ENCODE measurements at places on chromosomes 12 and 14.

- DNase-seq, result no peak
Observed at GRCh38 chr12:47084172-47084571, 4.4 kb upstream of the AMIGO2 start.

GRCh38 chr14:41404126-41404525 is 202.6 kb upstream of the LRFN5 start:
- DNase-seq, result no peak

GRCh38 chr14:68643673-68644072 is 149.2 kb downstream of the ZFP36L1 start:
- no peak for DNase-seq

GRCh38 chr12:109656743-109657142 is 56.9 kb upstream of the FAM222A start:
- DNase-seq, result no peak

DNA sequence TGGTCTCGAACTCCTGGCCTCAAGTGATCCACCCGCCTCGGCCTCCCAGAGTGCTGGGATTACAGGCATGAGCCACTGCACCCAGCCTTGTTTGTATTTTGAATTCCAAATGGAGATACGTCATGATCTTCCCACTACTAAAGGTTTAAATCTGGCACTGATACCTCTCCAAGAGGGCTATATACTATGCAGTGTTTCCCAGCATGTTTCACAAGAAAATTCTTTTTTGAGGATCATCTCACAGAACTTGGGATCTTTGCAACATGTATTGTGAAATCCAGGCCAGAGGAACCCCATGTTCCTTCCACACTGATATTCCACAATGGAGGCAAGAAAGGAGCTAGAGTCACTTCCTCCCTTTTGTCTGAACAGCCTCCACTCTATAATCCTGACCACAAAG is 112.7 kb downstream of the NT5DC3 start:
- no peak for DNase-seq

DNA sequence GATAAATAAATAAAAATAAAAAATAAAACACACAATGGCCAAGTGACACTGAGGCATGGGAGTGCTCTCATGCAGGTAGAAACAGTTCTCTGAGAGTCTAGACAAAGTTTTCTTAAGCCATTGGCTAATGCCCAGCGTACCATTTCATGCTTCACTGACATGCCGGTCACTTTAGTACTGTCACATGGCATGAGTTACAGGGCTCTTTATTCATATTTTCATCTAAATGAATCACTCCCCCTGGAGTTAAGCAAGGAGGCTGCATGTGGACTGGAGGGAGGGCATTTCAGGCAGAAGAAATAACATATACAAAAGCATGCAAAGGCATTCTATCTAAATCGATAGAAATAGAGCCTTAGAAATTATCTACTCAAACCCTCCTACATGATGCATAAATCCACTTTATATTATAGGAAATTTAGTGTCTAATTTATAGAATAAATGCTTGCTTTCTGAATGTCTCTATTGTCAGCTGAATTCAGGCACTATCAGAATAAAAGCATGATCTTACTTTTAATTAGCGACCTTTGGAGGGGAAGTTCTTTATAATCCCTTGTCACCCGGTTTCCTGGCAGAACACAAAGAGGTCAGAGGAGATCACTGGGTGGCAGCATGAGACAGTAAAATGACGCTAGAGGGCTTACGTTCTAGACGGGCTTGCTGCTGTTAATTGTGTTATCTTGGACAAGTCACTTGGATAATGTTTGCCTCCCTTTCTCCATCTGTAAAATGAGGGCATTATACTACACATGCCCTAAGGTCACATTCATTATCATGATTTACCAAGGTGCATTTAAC is 17.5 kb downstream of the DYRK4 start:
- DNase-seq, result peak; percentile 10

GRCh38 chr14:68216079-68216478 is 396.5 kb downstream of the RAD51B start:
- DNase-seq, result no peak

DNA sequence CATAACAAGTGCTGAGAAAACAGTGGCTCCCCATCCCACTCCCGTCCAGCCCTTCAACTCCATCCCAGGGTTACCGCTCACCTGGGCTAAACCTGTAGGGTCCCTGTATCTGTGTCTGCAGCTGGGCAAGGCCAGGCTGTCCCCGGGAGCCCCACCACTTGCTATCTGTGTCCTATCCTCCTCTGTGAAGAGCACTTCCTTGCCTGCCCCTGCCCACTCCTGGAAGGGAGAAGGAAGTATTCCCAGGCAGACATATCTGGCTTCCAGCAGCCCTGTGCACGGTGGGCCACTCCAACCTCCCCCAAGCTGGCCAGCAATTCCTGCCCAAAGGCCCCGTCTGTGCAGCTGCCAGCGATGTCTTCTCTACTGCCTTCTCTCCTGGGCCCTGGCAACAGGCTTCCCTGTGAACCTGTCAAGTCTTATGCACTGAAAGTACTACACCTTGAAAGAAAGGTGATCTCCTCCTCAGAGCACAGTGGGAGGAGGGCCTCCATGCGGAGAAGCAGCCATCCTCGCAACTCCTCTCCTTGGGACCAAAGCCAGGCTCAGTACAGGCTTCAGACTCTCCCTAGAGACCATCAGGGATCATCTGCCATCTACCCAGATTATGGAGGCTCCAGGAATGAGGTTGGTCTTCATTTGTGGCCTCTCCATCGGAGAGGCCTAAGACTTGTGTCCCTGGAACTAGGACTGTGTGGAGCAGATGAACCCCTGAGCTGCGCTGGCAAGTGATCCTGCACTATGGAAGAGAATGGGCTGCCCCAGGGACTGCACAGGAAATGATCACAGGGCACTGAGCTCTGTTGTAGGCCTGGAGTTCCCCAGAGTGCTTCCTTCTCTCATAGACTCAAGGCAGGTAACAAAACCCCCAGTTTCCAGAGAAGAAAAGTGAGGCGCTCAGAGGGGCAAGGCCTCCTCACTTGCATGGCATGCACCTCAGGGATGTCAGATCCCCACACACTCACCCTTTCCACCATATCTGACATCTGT is 663.6 kb downstream of the BCL11B start:
- DNase-seq, result no peak

GRCh38 chr14:64971943-64972791 is at the start of gene RAB15:
TSS of gene RAB15 (minus strand) at chr14:64972336. CDS start at chr14:64972076, 260 bp downstream.
- peak; percentile 42 for DNase-seq

DNA sequence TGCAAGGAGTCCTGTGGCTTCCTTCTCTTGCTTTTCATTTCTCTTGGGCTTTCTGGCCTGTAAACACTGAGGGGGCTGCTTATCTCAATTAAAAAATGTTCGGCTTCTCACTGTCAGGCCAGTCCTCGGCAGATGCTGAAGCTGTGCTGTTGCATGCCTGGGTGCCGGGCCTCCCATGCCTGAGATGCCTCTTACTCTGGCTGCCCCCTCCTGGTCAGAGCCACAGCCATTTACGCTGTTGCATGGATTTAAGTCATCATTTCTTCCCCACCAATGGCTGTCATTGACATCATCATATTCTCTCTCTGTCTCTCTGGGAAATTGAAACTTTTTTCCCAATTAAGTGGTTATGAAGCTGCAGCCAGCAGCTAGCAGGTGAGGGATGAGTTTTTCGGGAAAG is 53.7 kb downstream of the FOXN4 start:
- no peak for DNase-seq

GRCh38 chr14:64465191-64465822 is at the start of gene AKAP5:
TSS of gene AKAP5 (plus strand) at chr14:64465499. CDS start at chr14:64468395, 2,896 bp downstream.
- DNase-seq, result peak; percentile 47

DNA sequence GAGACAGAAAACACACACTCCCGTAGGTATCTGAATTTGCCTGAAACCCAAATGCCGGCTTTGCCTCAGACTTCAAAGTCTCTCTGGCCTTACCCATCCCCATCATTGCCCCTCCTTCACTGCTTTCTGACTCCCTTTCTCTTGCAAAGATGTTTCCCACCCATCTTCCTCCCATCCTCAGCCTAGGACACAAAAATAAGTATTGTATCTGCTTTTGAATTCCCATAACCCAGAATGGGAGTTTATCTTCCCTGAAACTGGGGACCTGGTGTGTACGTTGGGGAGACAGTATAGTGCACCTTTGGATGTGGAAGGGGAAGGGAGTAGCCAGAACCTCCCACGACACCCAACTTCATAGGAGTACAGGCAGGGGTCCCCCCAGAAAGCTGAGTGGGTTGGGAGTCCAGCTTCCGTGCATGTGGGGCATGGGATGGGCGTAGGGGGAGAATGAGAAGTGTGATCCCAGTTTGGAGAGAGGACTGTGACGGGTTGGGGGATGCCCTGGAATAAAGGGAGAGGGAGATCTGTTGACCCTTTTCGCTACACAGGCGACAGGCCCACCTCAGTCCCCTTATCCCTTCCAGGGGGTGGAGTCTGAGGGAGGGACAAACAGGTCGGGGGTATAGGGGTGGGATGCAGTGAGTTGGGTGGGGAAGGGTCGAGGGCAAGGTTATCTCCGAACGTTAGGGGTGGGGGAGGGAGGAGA is 488 bp upstream of the KIF5A start:
- no peak for DNase-seq

GRCh38 chr12:3532931-3533702 is 42.1 kb downstream of the PRMT8 start:
- no peak for DNase-seq

DNA sequence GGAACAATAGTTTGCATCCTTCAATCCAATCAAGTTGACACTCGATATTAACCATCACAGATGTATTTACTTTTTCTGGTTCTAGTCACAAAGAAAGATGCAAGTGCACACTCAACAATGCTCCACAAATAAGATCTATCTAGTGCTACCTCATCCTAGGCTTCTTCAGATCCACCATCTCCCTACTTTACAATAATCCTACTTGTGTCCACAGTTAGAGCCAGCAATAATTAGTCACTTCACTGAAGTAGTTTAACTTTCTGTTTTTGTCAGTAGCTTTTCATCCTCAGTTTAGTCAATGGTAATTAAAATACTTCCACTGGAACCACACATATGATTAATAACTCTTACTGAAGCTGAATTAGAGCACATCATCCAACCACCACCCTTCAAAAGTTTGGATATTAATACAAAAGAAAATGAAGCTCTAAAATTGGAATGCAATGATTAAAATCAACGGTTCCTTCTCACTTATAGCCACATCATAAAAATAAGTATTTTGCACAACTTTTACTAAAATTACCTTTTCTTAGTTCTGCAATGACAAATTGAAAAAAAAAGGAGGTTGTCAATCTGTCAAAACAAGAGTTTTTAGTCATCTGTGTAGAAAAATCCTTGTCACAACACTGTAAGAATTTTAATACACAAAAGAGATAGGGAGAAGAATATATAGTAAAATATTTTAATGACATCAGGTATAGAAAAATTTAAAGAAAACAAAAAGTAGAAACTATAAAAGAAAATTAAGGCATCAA is 28.2 kb upstream of the SNRPF start:
- DNase-seq, result no peak

DNA sequence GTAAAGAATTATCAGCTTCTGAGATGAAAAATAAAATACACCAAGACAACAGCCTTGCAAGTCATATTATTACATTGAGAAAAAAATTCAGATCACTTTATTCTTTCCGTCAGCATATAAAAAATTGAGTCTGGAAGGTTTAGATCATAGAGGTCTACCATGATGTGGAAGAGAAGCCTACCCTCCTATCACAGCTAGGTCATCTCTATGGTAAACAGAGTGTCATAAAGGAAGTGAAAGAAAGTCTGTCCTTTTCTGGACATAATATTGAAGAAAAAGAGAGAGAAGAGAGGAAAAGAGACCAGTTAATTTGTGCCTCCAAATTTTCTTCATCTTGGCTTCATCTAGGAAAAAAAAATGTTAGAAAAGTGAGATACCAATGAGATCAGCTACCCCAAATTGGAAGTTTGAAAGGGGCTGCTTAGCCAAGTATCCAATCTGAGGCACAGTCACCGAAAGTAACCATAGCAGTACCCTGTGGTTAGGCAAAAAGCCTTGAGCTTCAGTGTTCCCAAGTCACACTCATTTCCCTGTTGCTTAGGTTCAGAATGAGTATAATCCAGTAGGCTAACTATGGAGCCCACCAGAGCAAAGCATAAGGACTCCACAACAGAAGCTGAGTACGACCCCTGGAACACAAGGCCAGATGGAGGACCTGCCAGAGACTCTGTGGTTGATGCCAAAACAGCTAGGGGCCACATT is 38.1 kb downstream of the DUSP6 start:
- no peak for DNase-seq

- no peak for DNase-seq
Observed at GRCh38 chr12:94841177-94841576, 162.3 kb downstream of the NDUFA12 start.

GRCh38 chr12:16454481-16454880 is 107.0 kb downstream of the MGST1 start:
- DNase-seq, result no peak

DNA sequence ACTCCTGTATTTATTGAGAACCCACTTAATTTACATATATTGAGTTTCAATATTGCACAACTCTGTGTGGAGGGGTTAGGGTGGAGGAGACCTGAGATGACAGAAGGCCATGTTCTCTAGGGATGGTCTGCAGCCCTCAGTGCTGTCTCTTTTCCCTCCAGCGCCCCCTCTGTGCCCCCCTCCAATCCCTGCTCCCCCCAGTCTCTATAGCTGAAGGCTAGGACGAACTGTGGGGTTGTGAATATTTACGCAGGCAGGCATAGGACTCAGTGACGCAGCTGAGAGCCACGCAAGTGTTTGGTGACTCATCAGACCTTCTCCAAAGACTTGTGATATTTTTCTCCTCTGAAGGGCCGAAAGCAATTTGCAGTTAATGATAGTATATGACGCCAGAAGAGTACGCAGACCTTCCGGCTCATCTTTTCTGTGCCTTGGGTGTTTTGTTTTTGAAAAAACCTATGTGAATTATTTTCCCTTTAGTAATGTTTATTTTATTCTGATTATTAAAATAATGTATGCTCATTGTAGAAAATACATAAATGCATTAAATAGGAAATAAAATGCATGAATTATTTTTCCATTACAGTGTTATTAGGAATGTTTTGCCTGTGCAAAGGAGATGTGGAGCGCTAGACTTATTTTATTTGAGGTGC is 85.3 kb downstream of the SLC25A47 start:
- no peak for DNase-seq

Measured in stimulated activated naive CD4-positive, alpha-beta T cell (primary cell).